ENCODE measurements at places on chromosomes 7 and 10.

DNA sequence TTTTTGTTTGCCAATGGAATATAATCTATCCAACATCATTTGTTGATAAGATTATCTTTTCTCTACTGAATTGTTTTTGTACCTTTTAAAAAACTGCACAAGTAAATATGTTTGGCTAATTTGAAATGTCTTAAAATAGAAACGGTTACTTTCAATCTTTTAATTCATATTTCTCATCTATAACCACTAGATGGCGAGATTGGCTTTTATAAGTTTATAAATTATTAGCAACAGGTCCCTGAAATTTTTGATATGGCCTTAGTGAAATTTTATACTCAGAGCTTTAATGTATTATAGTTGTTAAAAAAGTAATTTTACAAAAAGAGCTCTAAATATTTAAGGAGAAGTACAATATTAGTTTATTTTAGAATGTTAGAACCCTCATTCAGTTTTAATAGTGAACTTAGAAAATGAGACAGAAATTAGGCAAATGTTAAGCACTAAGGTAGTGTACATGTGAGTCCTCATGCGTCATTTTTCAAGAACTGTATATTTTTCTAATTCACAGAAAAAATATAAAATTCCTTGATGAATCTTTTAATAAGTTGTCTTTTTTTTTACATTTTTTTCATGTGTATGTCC is 592.5 kb downstream of the ARL4A start:
- no peak for DNase-seq

GRCh38 chr10:24973163-24973562 is 20.8 kb upstream of the PRTFDC1 start:
- DNase-seq, result no peak

GRCh38 chr7:133293384-133294160 is 40.7 kb downstream of the EXOC4 start:
- no peak for DNase-seq

GRCh38 chr7:50304911-50305582 is 531 bp downstream of the IKZF1 start:
- peak; percentile 61 for DNase-seq

DNA sequence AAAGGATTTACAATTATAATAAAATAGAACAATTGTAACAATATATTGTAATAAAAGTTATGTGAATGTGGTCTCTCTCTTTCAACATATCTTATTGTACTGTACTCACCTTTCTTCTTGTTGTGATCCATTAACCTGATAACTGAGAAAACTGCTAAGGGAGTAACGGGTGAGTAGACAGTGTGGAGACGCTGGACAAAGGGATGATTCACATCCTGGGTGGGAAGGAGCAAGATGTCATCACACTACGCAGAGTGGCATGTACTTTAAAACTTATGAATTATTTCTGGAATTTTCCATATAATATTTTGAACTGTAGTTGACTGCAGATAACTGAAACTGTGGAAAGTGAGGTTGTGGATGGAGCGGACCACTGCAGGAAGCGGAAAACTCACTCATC is 91.2 kb upstream of the PLPP4 start:
- DNase-seq, result no peak

DNA sequence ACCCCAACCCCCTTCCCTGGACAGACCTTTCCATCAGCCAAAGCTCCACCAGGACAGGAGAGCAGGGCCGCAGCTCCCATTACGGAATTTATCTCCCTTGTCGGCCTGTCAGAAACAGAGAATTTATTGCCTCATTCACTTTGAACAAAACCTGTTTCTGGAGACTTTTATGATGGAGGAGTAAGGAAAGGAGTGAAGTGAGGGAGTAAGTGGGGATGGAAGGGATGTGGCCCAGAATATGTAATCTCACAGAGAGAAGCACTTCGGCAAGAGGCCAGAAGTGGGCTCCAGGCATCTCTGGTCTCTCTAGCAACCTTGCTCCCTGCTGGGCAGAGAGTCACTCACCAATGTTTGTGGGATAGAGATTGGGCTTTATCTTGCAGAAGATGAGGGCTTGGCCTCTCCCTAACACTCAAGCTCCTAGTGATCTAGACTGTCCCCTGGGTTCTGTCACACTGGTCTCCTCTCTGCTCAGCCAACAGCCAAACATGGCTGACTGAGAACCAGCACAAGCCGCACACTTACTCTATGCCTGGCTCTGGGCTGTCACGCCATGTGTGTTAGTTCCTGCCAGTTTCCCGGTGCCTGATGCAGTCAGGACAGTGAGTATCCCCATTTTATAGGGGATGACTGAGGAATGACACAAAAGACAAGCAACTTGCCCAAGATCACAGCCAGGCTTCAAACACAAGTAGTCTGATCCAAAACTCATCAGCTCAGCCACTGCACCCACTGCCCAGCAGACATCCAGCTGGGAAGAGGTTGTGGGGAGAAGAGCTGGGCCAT is 149.4 kb upstream of the ZMIZ1 start:
- no peak for DNase-seq

GRCh38 chr7:52682993-52683392 is 352.4 kb upstream of the POM121L12 start:
- DNase-seq, result no peak

DNA sequence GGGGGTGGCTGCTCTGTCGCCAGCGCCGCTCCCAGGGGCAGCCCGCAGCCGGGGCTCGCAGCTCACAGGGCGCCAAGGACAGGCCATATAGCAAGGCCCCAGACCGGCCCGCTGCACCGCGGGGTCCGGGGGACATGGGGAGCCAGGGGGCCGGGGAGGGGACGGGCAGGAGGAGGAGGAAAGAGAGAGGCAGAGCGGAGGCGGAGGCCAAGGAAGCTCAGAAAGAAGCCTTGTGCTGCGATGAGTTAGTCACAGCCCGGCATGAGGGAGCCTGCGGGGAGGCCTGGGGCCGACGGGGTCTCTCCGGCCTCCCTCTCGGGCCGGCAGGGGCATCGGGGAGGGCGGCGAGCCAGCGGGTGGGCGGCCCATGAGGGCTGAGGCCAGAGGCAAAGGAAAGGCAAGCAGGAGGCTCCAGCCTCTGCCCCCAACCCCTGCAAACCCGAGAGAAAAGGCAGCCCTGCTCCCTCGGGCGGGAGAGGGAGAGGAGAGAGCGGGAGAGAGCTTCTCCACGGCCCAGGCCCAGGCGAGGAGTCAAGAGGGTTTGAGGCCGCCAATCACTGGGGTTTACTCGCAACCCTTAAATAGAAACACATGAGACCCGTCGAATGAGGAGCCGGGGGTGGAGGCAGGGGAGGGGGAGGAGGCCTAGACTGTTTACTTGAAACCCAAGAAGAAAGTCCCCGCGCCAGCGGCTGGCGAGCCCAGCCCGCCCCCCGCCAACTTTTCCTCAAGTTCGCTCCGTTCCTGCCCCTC is 167.9 kb downstream of the NEURL1 start:
- DNase-seq, result peak; percentile 44

DNA sequence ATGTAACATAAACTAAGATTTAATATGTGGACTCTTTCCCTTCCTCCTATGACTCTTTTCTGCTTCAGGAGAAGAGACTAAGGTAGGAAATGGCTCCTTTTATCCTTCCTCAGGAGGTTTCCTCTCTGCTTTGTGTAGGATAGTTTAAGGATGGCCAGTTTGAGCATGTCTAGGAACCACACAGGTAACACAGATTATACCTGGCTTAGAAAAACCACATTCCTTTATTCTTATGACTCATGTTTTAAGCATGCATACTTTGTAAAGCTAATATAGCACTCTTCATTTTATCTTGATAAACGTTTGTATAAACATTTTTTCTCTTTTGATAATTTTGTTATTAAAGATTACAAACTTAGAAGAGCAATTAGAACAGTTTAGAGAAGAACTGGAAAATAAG is 57.8 kb downstream of the CYP51A1 start:
- no peak for DNase-seq

DNA sequence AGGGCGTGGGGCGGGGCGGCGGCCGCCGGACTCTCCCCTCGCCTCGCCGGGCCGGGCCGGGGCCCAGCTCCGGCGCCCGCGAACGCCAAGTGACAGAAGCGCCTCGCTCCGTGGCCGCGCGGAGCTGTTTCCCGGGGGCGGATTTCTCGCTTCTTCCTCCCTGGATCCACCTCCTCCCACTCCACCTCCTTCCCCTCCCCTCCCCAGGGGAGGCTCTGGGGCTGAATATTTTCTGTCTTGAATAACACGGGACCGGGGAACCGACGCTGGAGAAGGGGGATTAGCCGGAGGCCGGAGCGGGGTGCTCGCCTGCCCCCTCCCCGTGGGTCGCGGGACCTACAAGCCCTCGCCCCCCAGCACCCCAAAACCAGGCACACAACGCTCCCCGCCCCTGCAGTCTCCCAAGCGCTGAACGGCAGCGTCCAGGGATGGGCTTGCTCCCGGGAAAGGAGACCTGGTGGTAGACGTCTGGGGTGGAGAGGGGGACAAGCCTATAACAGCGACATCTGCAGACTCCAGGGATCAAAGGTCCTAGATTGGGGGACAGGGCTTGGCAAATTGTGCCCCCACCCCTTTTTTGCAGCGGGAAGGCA is at the start of gene ARHGAP21:
ARHGAP21 (minus strand) TSS at position 100 of the 593 bp plus-strand sequence. CDS start 1,988 bp downstream, outside the sequence.
- peak; percentile 69 for DNase-seq

DNA sequence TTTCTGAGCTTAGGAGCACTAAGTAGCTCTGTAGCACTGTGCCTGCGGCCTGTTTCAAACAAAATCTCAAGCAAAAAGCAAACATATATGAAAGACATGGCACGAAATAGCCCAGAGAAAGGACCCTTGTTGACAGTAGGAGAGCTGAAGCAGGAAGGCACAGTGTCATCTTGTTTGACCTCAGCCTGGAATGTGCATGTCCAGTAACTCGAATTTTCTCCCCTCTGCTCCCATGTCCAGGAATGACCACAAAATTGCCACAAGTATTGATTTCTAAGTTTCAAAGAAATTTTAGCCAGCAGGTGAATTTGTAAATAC is 301.0 kb downstream of the CCDC3 start:
- DNase-seq, result no peak

GRCh38 chr10:125698481-125698998 is 15.6 kb upstream of the TEX36 start:
- no peak for DNase-seq

GRCh38 chr7:54987772-54988171 is 31.0 kb upstream of the EGFR start:
- DNase-seq, result no peak

- DNase-seq, result no peak
Observed at GRCh38 chr7:149081914-149082313, 8.6 kb downstream of the ZNF786 start.

- peak; percentile 23 for DNase-seq
Observed at GRCh38 chr10:29392376-29393021, 103.6 kb downstream of the LYZL1 start.

- DNase-seq, result no peak
Observed at GRCh38 chr7:128176696-128177095, 64.4 kb upstream of the LEP start.

GRCh38 chr7:155198196-155198892 is 99.3 kb upstream of the INSIG1 start:
- DNase-seq, result no peak

GRCh38 chr7:77923419-77923818 is 124.8 kb downstream of the PHTF2 start:
- no peak for DNase-seq

- DNase-seq, result no peak
Observed at GRCh38 chr10:9342885-9343570, 1288.5 kb downstream of the GATA3 start.
